ENCODE measurements at places on chromosomes 16 and 17.

- DNase-seq: no peak
Measured at GRCh38 chr16:59840169-59840568, 1106.1 kb upstream of the GOT2 start.

DNA sequence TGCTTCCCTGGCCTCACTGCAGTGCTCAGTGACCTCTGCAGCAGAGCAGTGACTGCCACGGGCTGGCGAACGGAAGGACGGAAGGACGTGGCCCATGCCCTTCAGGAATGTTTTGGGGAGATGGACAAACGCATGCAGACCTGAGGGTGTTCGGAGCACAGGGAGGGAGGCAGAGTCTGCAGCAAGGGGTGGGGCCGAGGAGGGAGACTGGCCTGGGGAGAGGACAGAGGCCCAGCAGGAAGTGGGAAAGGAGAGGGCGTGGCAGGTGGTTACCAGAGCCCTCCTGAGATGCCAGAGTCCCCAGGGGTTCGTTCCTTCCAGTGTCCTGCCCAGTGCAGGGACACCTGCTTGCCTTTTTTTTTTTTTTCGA lies 21.9 kb downstream of the ADORA2B start:
- DNase-seq: no peak

DNA sequence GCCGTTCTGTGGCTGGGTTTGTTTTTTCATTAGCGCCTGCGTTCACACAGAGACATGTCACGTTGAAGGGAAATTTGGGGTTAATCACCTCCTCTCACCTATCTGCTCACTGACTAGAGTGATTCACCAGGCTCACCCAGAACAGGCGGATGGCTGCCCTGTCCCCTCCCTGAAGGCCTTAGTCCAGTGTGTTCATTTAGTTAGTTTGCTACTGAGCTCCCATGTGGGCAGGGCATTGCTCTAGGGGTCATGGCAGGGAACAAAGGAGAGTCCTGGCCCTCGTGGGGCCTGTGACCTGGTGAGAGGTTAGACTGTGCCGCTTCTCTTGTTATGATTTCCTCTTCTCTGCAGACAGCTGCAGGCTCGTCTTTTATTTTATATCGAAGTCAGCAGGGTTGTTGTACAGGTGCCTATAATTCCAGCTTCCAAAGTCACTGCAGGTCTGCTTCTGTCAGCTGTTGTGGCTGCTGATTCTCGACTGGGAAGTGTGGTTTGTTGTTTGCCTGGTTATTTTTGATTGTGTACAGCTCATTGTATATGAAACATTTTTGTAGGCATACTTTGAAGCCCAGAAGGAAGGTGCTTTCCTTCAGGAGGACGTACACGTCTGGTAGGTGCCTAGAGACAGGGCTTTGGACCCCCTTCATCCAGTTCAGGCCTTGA lies 73.4 kb upstream of the GSE1 start:
- DNase-seq: no peak

DNA sequence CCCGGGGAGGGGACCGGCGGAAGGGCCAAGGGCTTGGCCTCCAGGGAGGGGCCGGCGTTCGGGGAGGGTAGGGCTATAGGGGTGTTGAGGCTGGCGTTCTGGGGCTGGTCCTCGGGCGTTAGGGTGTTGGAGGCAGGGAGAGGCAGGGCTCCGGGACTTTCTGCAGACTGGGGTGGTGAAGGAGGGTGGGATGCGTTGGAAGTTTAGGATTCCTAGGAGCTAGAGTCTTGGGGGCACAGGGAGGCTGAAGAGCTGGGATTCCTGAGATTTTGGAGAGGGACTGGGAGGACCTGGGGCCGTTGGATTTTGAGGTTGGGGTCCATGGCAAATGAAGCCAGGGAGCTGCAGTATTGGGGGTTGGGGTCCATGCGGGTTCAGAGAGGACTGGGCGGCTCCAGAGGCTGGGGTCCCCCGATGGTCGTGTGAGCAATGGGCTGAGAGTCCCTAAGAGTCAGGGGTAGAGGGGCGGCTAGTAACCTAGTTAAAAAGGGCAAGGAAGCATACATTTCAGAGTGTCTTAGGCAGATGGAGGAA lies 740 bp downstream of the NFATC2IP start:
- DNase-seq: no peak

DNA sequence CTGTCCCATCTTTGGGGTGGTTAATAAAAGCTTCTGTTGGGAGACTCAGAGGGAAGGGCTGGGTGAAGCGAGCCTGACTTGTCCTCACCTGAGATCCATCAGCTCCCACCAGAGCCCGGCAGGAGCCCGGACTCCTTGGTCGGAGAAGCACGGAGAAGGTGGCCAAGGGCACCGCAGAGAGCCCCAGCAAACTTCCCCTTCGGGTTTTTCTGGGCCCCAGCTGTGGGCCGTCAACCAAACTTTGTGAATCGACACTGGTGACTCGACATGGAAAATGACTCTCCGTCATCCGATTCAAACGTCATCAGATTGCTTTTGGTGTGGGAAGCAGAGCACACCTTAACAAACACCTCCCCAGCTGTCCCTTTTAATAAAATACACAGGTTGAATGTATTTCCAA lies 21.4 kb downstream of the ENPP7 start:
- no peak for DNase-seq

DNA sequence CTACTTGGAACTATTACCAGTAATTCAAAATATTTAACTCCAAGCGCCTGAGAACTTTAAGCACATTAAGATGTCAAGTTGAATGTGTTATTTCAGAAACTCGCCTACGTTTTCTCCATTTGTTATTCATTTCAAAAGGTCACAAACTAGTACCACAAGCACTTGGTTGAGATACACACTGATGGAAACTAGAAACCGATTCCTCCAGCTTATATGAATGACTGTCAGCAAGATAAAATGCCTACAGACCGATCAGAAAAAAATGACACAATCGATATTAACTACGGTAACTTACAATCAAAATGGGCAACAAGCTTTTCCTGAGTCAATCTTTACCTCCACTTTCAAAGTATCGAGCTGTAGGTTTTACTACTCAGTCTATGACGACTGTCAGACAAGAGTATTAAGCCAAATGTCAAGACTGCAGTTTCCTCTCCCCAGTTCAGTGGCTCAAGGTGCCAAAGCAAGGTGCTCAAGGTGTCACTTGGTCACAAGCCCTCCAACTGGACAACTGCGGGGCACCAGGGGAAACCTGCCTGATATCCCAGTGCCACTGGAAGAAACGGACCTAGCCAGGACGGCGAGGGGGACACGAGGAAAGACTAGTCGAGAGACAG lies 678 bp downstream of the SRP68 start:
- no peak for DNase-seq

DNA sequence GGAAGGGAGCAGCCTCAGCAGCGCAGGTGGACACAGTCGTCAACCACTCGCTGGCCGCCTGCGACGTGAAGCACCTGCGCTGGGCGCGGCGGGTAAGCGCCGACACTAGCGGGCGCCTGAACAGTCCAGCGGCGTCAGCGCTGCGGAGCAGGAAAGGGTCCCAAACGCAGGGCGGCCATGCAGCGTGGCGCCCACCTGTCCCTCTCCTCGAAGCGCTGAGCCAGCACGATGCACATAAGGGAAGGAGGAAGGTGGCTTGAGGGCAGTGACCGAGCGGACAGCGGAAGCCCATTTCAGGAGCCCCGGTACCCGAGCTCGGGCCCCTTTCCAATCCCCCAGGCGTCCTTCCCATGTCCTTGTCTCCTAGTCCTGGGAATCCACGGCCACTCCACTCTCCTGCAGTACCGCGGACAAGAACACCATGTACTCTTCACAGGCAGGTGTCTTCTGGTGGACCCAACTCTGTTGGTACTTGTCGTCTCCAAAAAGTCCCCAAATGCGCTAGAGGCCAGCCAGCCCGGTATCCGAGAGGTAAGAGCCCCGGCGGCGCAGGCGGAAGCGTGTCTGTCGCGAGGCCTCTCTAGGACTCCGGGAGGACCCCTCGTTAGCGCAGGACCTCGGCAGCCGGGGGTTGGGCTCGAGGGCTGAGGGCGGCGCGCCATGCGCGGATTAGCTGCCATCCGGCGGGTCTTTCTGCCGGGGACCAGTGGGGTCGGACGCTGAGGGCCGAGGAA lies 14.4 kb downstream of the ZNF232 start:
- peak; percentile 54 for DNase-seq

DNA sequence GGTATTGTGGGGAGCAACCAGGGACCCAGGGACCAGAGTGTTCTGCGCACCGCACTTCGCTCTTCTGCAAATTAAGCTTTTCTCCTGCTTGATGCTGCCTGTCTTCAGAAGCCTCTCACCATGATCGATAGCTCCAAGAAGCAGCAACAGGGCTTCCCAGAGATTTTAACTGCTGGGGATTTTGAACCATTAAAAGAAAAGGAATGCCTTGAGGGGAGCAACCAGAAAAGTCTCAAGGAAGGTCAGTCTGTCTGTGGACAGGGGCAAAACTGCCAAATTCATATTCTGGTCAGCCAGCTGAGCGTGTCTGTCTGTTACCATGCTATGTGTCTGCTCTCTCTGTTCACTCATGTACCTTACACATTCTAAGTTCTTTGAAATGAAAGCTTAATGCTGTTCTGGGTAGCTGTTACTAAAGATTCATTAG lies 115.7 kb downstream of the MRTFB start:
- DNase-seq: no peak

DNA sequence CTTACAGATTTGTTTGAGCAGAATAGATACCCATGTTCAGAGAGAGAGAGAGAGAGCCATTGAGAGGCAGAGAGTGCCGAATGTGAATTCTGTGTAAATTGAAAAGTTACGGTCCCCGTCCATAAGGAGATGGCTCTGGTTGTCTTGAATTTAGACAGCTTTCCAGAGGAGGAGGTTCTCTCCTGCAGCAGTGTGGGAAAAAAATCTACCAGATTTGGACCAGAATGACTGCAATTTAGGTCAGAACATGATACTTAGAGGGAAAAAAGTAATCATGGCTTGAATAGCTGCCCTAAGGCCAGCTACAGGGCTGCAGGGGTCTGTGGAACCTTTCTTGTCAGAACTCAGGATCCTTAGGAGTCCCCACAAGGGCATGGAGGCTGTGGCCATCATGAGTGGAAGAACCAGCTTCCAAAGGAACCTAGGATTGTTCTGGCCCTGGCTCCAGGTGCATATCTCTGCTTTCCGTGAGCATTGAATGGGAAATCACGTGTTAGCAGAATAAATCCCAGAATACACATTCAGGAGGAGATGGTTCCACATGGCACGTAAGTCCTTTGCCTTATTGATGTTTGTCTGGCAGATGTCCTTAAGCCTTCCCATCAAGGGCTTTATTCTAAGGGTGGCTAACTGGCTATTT lies 13.0 kb downstream of the PITPNC1 start:
- no peak for DNase-seq

- no peak for DNase-seq
Measured at GRCh38 chr17:81456798-81457197, 55.8 kb downstream of the ACTG1 start.

GRCh38 chr16:29836623-29837022 lies 16.4 kb downstream of the MVP start:
- no peak for DNase-seq

GRCh38 chr17:55219934-55220333 lies 44.8 kb upstream of the HLF start:
- no peak for DNase-seq

- DNase-seq: peak; percentile 76
Measured at GRCh38 chr17:32486111-32486700, 587 bp upstream of the CDK5R1 start.

DNA sequence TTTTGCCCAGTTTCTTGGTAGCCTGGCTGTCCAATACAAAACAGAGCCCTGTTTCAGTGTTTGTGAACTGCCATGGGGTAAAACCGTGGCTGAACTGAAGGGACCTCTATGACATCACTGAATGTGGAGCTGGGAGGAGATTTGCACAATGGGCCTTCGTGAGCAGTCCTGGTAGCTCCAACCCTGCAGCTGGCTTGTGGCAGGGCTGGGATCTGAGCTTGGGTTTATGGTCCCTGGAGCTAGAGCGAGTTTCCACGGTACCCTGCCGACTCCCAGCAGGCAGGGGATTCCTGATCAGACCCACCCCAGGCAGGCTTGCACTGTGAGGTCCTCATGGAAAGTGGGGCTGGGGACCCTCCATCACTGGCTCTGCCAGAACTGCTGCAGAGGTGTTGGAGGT lies 247.0 kb downstream of the GSG1L start:
- DNase-seq: peak; percentile 31

Measured in dorsolateral prefrontal cortex (tissue), 122 donors.